Stimulated activated CD8-positive, alpha-beta memory T cell treated with anti-CD3 and anti-CD28 coated beads, Interleukin-2, amount 100 ng/mL, for 48 hours (primary cell): ENCODE measurements at places on chromosomes 13 and 19.

DNA sequence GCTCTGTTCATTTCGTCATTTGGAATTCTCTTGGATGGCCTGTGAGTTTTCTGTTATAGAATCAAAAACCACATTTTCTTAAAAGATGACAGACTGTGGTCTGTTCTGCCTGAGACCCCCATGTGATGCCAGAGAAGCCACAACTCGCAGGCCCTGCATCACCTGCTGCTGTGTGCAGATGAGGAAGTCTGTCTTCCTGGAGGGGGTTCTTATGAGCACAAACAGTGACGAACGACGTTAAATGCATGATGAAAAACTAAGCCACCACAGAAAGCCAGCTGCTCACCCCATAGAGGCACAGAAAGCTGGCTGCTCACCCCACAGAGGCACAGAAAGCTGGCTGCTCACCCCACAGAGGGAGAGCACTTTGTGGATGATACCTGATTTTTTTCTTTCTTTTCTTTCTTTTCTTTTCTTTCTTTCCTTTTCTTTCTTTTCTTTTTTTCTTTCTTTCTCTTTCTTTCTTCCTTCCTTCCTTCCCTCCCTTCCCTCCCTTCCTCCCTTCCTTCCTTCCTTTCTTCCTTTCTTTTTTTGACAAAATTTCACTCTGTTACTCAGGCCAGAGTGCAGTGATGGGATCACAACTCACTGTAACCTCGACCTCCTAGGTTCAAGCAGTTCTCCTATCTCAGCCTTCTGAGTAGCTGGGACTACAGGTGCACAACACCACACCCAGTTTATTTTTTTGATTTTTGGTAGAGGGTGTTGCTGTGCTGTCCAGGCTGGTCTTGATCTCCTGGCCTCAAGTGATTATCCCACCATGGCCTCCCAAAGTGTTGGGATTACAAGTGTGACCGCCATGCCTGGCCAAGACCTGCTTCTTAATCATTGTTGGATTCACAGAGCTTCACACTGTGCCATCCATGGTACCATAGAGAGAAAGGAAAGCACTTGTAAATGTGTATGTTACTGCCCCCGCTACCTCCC is 1191.4 kb downstream of the UQCRFS1 start:
- no peak for DNase-seq

DNA sequence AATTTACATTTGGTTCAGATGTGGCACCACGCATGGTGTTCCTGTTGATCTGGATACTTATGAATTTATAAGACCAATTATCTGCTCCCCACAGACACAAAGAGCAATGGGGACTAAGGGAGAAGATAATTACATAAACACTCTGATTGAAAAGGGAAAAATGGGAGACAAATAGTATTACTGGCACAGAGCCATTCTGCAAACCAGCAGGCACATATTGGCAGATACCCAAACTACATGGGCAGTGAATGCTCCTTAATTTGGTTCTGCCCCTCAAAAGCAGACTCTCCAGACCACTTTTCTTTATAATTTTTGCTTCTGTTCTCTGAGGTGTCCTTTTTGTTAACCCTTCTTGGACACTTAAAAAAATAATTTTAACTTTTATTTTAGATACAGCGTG is 1674.2 kb downstream of the PCDH9 start:
- no peak for DNase-seq

GRCh38 chr19:50358483-50359327 is 6.7 kb downstream of the NAPSA start:
- DNase-seq = peak; percentile 67

DNA sequence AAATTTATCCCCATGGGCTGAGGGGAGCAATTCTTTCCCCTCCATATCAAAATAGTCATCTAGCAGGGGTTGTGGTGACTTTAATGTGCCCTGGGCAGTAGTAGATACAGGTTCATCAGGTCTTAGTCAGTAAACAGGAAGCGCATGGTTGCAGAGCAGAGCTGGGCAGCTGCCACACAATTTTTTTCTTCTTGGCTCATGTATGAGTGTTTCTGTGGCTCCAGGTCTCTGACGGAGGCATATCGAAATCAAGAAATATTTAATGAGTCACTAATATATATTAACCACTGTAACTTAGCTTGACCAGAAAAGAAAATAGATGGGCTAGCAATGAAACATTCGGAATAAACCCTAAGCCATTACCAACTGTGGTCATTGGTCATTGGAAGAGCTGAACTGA is 68.4 kb upstream of the UBL3 start:
- DNase-seq = no peak

DNA sequence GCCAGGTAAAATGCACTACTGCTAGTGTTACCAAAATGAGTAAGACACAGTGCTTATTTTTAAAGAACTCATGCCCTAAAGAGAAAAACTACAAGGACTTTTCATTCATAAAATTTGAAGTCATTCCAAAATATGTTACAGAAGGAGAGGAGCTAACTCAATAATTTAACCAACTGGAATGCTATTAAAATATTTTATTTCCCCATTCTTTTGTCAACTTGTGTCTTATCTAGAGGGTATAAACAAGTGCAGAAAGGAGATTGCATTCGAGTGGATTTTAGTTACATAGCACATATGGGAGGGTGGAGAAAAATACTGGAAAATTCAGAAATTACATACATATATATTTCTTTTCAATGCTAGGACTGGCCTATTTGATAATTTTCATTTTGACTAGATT is 131.0 kb upstream of the IRS2 start:
- no peak for DNase-seq

- DNase-seq = no peak
These were observed 433.2 kb upstream of the HTR2A start for GRCh38 chr13:47330031-47330430.

DNA sequence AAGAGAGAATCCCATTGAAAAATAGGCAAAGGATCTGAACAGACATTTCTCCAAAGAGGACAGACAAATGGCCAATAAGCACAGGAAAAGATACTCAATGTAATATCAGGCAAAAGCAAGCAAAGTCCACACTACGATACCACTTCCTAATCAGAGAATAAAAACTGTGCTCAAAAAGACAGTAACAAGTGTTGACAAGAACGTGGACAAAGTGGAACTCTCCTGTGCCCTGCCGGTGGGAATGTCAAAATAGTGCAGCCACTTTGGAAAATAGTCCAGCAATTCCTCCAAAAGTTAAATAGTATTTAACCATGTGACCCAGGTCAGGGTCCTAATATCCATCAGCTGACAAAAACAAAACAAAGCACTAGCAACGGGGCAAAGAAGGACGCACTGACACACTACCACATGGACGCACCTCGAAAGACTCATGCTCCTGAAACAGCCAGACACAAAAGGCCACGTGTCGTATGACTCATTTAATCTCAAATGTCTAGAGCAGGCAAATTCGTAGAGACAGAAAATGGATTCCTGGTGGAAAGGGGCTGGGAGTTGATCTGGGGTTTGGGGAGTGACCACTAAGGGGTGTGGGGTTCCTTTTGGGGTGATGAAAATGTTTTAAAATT is 5.2 kb downstream of the MIER2 start:
- no peak for DNase-seq

GRCh38 chr19:16289594-16289993 is 35.0 kb upstream of the KLF2 start:
- no peak for DNase-seq

- no peak for DNase-seq
These were observed 41.9 kb downstream of the EPSTI1 start for GRCh38 chr13:42950181-42950580.

GRCh38 chr13:50724913-50725312 is 118.6 kb downstream of the DLEU7 start:
- DNase-seq = no peak

DNA sequence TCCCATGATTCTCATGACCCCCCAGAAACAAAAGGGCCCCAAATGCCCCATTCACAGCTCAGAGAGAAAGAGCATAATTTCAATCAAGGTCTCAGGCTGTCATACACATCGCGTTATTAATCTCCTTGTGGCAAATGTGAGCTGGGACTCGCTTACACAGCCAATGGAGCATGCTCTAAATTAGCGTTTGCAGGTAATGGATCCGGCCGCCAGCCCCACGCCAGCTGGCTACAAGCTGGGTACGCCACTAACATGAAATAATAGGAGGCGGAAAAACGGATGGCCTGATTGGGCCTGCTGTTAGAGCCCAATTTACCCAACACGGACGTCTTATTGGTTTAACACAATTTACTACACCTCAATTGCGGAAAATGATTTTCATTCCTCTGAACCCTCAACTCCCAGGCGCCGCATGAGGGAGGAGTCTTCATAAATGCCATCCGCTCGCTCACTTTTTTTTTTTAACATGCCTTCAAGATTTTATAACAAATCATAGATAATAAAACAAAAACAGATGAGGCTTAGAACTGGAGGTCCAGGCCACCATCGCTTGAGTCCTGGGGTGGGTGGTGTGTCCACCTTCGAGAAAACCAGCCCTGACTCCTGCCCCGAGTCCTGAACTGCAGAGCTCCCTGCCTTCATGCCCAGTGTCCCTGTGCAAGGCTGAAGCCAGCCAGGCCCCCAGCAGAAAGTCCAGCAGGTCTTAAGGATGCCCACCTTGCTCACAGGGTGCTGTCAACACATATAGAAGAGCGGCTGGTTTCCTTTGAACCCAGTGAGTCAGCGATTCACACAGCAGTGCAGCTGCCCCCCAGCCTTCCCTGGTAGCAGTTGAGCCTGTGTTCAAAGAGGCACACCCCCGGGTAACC is 62.1 kb downstream of the PEPD start:
- no peak for DNase-seq

DNA sequence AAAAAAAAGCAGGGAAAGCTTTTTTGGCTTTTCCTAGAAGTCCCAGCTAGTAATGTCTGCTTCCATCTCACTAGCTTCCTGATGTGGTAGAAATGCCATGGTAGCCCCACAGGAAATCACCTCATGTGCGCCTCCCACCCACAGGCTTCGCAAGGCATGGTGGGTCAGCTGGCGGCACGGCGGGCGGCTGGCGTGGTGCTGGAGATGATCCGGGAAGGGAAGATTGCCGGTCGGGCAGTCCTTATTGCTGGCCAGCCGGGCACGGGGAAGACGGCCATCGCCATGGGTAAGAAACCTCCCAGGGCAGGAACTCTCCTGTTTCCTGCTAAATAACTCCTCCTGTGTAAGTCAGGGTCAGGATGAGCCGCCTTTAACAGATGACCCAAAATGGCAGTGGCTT is 10.4 kb downstream of the RUVBL2 start:
- no peak for DNase-seq

GRCh38 chr13:69474011-69474685 is 633.5 kb upstream of the ATXN8OS start:
- DNase-seq = no peak

- DNase-seq = peak; percentile 77
These were observed 5.2 kb upstream of the CEACAM18 start for GRCh38 chr19:51473009-51473707.

DNA sequence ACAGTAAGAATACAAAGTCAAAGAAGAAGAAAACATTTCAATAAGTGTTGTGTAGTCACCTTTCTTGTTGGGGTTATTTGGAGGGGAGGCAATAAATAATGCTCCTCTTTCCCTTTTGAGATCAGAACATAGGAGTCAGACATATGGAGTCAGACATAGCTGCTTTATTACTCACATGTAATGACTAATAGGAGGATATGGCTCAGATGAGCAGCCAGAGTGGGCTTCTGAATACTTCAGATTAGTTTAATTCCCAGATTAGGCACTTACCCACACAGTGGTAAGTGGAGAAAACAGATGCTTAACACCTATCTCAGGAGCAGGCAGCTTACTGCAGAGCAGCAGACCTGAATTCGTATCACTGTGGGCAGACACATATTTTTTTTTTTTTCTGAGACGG is 31.7 kb upstream of the C1QTNF9B start:
- DNase-seq = no peak

GRCh38 chr19:41936416-41936850 is 8.2 kb upstream of the ERFL start:
- no peak for DNase-seq

GRCh38 chr19:31000913-31001312 is 348.3 kb downstream of the TSHZ3 start:
- no peak for DNase-seq

GRCh38 chr19:38557205-38557799 is 60.5 kb downstream of the MAP4K1 start:
- no peak for DNase-seq

DNA sequence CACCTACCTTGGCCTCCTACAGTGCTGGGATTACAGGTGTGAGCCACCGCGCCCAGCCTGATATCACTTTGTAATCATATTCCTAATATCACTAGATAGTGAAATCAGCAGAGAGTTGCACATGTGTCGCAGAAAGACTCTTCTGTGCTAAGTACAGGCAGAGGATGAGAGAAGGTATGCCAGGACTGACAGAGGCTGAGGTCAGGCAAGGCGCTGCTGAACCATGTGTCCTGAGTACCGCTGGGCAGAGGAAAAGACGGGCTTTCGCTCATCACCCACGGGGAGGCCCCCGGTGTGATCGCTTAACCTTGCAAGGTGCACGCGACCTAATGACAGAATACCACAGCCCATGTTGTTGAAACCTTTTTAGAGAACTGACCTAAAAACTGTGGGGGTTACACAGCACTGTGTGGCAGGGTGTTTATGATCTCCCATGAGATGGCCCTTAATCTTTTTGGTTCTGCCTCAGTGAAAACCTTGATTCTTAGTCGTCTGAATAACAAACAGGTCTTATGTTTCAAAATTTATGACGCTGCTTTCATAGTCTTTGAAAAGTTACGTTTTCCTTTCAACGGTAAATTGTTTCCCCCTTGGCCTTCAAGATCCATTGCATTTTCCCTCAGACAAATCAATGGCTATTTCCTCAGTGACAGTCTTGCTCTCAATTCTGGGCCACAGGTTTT is 12.2 kb downstream of the GJA3 start:
- no peak for DNase-seq

DNA sequence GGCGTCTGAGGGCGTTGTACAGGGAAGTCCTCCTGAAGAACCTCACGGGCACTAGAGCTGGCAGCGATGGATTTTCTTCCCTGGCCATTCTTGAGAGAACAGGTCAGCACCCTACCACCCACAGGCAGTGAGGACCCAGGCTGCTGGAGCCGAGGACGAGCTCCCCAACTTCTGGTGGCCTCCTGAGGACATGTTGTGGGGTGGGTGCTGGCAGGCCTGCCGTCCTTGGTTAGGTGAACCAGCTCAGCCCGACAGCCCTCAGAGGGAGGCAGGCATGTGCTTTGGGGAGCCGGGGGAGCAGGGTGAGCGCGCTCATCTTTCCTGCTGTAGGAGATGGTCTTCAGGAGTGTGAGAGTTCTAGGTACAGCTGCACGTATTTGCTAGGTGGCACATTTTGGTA is 15.4 kb downstream of the LYL1 start:
- no peak for DNase-seq

DNA sequence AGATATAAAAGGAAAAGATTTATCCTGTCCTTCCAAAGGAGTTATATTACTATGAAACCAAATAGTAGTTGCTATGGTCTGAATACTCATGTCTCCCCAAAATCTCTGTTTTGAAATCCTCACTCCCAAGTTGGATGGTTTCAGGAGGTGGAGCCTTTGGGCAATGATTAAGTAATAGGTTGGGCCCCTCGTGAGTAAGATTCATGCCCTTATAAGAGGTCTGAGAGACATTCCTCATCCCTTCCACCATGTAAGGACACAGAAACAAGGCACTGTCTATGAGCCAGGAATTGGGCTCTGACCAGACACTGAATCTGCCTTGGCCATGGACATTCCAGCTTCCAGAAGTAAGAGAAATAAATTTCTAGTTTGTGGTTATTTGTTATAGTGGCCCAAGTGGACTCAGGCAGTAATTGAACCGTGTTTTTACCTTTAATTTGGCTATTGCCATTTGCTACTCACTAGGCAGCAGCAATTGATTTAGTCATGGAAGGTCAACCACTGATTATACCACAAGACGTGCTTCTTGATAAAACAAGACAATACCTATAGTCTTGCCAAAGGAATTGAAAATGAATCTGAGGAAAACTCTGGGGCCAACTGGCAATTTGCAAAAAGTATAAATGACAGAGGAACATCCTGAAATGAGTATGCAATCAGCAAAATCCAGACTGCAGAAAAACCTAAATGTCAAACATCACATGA is 717.4 kb upstream of the SPRY2 start:
- DNase-seq = no peak
